ENCODE measurements at places on chromosomes 16 and 17.

GRCh38 chr16:3249451-3249850, 7.0 kb downstream of the MEFV start:
- DNase-seq = no peak

- no peak for DNase-seq
These were observed 224.0 kb upstream of the TNRC6C start for GRCh38 chr17:77734371-77735080.

GRCh38 chr16:2825049-2825742, 4.9 kb upstream of the ZG16B start:
- no peak for DNase-seq

DNA sequence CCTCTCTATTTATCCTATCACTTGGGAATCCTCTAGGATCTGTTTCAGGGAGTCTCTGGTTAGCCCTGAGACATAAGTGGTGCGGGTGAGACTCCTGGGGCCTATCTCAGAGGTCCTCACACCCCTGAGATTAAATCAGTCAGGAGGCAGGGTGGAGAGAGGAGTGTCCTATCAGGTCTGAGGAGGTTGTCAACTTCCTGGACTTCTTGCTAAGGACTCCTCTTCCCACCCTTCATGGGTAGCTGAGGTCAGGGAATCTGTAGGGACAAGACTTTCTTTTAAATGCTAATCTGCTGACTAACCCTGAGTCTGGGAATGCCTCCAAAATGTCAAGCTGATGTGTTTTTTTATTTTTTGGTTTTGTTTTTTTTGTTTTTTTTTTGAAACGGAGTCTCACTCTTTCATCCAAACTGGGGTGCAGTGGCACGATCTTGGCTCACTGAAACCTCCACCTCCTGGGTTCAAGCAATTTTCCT, 6.6 kb upstream of the ARMC5 start:
- no peak for DNase-seq

- DNase-seq = no peak
These were observed 10.1 kb upstream of the MRPL38 start for GRCh38 chr17:75914643-75915267.

- no peak for DNase-seq
These were observed 236.7 kb upstream of the TNRC6C start for GRCh38 chr17:77721846-77722160.

DNA sequence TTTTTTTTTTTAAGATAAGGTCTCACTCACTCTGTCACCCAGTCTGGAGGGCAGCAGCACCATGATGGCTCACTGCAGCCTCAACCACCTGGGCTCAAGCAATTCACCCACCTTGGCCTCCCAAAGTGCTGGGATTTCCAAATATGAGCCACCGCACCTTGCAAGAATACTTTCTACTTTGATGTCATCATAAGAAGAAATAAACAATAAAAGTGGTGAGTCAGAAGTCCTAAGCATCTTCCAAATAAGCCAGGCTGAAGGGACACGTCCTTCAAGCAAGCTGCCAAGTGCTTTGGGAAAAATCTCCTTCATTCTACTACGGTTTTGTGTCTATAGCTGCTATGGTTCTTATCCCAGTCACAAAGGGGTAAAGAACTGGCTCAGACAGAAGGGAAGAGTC, 20.3 kb downstream of the HASPIN start:
- DNase-seq = no peak

GRCh38 chr17:13415871-13416416, 185.8 kb downstream of the HS3ST3A1 start:
- no peak for DNase-seq

- DNase-seq = peak; percentile 81
These were observed 6.4 kb downstream of the THRA start for GRCh38 chr17:40068917-40069750.
